ENCODE measurements at places on chromosomes 4 and X. TPM values are rescaled to one million over a fixed set of nuclear protein-coding genes. Genes with fewer than 3 reads are reported as not detected.

FRMPD4 gene
- total RNA-seq = 0.56 TPM

NFKB1 gene
- 25.5 TPM for total RNA-seq

JAKMIP1 gene
- not detected for total RNA-seq

OPHN1 gene
- 4.6 TPM for total RNA-seq

DNA sequence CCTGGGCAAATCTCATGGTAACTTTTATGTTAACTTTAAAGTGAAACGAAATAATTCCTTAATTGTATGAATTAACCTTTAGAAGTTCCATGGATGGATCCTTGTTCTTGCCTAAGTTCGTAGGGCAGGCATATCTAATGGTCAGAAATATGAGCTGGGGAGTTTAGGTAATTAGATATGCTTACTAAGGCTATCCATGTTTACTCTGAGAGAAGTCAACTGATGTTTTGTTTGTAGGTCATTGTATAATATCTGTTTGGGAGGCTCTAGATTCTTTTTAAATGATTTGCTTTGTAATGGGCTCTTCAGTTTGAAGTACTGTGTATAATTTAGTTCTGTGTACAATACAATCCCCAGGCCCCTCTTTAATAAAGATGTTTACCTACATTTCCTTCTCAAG, 117.0 kb downstream of the DCK start:
- DNase-seq = no peak

- no peak for DNase-seq
Observed at GRCh38 chrX:115940348-115940747, 230.2 kb upstream of the AGTR2 start.

- DNase-seq = peak; percentile 69
Observed at GRCh38 chr4:108168671-108169523, at the start of gene LEF1. LEF1 (minus strand) TSS chr4:108168932; CDS start chr4:108167767, 1,165 bp downstream.

DNA sequence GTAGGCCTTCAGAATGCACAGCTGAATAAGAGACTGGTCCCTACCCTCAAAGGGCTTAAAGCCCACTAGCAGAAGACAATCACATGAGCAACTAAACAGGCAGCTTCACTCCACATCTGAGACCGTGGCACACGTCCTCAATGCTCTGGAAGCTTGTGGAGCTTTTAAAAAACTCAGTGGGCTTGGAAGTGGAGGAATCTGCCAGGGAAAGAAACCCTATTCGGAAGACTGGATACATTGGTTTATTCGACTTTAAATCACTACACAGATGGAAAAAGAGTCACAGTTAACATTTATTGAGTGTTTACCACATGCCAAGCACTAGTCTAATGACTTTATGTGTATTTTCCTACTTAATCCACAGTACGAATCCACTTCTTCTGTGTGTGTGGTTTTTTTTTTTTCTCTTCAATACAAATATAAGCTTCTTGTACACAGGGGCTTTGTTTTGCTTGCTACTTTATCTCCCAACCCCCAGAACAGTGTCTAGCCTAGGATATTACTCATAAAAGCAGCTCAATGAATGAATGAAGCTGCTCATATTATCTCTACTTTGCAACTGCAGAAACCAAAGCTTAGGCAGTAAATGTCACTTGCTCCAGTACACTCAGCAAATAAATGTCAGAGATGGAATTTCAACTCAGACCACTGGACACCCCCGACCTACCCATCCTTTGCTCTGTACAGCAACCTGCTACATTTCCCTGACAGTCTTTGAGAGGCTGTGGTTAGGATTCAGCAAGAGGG, 137.7 kb downstream of the LDB2 start:
- no peak for DNase-seq

All from myocyte (in vitro differentiated cells).